ENCODE measurements at places on chromosomes 3 and 15.

DNA sequence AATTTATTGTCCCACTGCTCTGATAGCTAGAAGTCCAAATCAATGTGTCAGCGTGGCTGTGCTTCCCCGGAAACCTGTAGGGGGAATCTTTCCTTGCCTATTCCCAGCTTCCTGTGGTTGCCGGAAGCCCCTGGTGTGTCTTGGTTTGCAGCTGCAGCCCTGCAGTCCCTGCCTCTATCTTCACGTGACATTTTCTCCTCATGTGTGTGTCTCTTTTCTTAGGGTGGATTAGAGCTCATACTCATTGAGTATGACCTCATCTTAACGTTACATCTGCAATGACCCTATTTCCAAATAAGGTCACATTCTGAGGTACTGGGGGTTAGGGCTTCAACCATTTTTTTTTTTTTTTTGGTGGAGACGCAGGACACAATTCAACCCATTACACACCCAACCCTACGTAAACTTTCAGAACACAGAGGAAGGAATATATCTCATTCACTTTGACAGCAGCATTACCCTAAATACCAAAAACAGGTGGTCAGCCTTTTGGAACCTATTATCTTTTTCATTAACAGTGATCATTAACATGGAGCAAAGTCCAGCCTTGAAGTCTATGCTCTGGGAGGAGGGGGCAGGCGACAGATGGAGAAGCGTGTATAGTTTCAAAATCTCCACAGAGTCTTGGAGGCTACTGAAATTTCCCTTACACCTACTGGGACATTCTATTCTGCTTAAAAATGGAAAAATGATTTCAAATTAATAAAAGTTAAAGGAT is 88.6 kb downstream of the RYK start:
- DNase-seq, result no peak

- DNase-seq, result no peak
Observed at GRCh38 chr15:100330629-100331215, 11.1 kb downstream of the ADAMTS17 start.

GRCh38 chr3:195248281-195248680 is 22.7 kb downstream of the XXYLT1 start:
- no peak for DNase-seq

DNA sequence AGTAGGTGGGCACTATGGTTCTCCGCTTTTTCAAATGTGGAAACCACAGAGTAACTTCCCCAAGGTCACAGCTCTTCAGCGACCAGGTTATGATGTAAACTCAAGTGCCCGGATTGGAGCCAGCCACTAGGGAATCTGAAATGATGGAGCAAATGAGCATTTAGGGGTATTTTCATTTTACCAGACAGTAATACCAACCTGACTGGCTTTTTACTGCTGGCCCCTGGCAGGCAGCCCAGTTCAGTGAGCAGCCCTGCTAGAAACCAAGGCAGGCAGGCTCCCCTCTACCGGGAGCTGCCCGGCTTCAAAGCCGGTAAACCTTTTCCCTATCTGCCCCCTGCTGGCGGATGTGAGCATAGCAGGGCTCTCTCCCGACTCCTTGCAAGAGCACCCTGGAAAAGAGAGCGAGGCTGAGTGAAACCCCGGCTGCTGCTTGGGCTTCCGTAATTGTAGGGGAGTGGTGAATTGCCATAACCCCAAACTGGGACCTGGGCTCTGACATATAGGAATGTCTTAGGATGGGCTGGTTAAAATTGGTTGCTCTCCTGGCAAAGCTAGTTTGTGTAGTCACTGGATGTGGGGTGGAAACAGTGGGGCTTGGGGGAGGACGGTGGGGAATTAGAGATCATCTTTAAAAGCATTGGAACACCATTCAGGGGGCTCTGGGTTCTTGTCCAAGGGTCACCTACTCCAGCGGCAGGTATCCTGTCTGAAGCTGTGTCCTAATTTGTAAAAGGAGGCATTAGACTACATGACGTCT is 98.0 kb upstream of the TNFAIP8L3 start:
- DNase-seq, result peak; percentile 92

DNA sequence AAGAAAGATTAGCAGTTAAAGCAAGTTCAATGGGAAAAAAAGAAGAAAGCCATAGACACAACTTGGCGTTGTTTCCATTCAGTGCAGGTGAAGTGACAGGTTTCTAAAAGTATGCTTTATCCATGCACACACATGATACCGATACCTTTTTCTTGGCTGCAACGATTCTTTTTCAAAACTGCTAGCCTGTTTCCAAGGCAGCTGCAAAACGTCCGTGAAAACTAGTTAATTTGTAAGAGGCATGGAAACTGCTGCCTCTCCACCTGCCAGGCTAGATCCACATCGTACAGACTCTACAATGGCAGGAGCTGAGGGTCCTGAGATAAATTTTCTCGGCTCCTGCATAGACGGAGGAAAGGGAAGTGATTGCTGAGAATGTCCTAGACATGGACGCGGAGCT is 128.9 kb upstream of the ICE2 start:
- DNase-seq, result no peak

DNA sequence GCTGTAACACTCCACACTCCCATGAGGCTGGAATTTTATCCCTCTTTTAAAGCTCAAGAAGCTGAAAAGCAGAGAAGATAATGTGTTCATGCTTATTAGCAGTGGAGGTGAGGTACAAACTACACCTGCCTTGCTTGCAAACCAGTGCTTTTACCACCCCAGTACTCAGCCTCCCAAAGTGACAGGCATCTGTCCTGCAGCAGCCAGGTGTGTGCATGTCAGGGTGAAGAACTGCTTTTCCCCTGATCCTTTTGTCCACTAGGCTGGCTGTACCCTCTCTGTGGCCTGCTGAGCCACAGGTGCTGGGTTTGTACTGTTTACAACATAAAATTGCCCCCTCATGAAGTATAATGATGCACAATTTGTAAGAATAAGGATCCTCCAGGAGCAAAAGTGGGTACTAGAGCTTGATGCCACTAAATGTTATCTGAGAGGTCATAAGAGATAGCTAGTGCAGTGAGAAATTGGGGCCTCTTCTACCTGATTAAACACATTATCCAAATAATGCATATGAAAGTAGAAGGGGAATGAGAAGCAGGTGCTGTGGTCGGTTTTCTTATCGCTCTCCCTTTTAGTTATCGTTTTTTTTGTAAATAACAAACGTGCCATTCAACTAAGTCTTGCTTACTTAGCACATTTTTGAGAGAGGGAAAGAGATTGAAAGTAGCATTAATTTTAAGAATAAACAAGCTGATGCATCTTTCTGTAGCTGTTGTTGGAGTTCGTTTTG is 39.2 kb upstream of the GADL1 start:
- no peak for DNase-seq

DNA sequence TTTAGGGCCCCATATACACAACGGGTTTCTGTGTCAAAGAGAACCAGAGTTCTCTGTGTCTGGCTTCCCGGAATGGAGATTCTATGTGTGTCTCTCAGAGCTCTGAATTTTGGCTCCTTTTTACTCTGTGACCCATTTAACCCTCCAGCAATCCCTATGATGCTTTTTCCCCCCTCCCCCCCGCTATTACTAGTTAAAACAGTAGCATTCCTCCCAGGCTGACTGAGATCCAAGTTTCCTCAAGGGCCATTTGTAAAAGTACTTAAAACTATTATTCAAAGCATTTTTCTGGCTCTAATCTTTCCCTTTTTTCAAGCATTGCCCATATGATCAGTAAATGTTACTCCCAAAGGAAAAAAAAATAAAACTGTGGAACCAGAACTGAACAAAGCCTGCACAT is 6.6 kb upstream of the STAC start:
- DNase-seq, result no peak

DNA sequence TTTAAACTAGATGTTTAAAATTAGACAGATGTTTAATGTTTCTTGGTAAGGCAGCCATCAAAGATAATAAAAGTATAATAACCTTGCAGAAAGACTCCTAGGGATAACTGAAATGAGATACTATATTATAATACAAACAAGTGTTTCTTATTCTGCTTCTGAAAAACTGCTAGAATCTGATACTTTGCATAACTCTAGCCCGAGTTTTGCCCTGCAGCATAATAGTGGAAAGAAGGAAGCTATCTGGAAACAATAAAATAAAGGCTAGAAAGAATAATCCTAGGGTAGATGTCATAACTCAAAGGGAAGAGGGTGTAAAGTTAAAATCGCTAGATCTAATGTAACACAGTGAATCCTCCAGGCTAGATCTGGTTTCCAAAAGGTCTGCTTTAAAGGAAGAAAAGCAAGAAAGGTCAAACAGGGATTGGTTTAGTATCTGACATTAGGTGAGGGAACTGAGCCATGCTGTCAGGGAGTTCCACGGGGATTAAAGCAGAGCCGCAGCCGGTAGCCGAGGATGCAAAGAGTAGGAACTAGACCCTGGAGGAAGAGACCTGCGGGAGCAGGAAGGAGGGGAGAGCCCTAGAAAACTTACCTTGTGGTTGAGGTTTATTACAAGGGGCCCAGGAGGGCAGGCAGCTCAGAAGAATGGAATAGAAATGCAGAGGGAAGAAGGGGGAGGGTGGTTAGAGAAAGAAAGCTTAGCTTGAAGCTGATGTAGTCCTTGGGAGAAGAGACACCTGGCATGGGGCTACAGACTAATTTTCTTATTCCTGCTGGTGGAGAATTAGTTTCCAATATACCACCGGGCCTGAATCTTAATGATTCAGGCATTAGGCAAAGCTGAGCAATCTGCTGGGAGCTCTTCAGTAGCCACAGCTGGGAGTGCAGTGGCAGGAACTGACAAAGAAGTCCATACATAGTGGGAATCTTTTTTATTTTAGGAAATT is 46.1 kb upstream of the TUSC7 start:
- no peak for DNase-seq

- DNase-seq, result no peak
Observed at GRCh38 chr3:10284496-10284895, 8.3 kb downstream of the GHRL start.

DNA sequence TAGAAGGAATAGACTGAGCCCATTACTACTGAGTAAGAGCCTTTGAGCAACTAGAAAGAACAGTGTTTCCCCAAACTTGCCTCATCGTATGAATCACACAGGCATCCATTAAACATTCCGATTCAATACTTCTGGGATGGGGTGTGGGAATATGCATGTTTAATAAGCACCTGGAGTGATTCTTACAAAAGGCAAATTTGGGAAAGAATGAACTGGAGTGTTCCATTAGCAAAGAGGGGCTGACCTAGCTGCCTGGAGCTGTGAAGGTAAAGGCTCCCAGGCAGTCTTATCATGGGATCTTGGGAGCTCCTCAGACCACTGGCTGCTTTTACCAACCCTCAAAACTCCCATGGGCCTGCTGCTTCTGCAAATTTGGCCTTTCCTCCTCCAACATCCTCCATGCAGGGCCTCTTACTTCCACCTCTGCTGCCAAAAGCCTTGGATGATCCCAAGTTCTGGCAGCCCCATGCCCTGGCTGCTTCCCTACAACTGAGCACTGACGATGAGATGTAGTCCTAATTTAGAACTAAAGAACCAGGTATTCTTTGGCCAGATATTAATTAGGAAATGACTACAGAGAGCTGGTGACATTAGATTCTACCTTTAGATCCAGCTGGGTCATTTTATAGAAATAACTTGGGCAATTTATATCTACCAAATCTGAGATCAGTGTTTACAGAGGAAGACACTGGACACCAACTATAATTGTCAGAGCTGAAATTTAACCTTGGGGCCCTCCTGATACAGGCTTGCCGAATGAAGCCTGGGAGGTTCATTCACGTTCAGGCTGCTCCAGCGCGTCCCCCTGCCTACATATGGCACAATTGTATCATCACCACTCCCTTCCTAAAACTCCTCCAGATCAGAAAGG is 11.2 kb upstream of the HOMER2 start:
- DNase-seq, result no peak

DNA sequence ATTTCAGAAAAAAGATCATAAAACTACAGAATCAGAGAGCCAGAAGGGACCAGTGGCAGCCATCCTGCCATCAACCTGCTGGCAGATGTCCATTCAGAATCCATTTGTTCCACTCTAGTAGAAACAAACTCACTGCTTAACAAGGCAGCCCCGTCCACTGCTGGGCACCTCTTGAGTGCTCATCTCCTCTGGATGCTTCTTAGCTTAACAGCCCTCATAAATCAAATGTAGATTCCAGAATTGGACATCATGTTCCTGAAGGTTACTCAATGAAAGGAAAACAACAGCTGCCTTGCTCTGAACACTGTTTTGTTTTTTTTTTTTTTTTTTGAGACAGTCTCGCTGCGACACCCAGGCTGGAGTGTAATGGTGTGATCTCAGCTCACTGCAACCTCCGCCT is 37.3 kb downstream of the ABCC5 start:
- DNase-seq, result no peak

GRCh38 chr3:190359813-190360212 is 28.1 kb upstream of the CLDN16 start:
- DNase-seq, result no peak

DNA sequence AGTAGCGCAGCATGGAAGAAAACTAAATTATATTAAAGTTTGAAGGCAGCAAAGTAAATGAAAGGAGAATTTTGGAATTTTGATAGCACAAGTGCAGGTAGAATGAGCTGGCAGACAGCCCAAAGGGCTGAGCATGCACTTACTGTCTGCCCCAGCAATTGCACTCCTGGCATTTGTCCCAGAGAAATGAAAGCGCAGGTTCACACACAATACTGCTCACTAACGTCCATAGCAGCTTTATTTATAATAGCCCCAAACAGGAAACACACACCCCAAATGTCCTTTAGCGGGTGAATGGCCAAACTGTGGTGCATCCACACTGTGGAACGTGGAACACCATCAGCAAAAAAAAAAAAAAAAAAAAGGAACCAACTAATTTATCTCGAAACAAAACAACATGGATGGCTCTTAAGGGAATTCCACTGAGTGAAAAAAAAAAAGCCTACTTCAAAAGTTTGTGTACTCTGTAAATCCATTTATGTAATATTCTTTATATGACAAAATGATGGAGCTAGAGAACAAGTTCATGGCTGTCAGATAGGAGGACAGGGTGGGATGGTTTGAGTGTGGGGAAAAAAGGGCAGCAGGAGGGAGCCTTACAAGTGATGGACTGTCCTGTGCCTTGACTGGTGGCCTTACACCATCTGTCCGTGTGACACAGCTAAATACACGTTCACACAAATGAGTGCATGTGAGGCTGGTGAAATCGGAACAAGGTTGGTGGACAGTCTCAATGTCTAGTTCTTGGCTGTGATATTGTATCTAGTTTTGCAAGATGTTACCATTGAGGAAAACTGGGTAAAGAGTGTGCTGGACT is 6.0 kb upstream of the TM2D3 start:
- DNase-seq, result no peak

- no peak for DNase-seq
Observed at GRCh38 chr3:111538681-111539083, 3.3 kb upstream of the CD96 start.

Data from femur (tissue), 1 donor.